ENCODE measurements at places on chromosomes 11 and 22.

DNA sequence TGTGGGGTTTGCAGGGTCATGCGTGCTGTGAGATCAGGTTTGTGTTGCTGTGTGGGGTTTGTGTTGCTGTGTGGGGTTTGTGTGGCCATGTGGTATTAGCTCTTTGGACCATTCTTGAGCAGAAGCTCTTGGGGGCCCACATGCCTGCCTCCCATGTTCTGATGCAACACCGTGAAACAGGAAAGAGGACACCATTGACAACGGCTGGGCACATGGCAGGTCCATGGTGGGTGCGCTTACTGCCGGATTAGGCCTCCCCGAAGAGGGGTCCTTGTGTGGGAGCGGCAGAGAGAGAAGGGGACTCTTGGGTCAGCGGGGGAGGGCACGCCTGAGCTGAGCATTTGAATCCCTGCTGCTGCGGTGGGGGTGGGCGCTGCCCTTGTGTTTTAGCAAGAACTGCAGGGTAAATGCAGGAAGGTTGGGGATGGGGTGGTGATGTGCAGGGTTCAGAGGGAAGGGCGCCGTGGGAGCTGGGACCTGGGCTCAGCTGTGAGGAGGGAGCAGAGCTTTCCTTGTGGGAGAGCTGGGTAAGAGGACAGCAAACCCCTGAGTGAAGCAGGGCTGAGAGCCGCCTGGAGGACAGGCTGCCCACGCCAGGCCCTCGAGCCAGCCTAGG lies 361.5 kb downstream of the TBC1D22A start:
- DNase-seq, result no peak
- H3K4me3 ChIP-seq, result no peak overlapping the region
- no peak overlapping the region for H3K27ac ChIP-seq
- no peaks in the 10 kb centered on the region for H3K27me3 ChIP-seq

- H3K4me3 ChIP-seq, result no peak within 1 kb of the TSS
- H3K36me3 ChIP-seq, result no peaks in the 10 kb centered on the region
- peaks cover 11% of the 10 kb centered on the region for H3K27me3 ChIP-seq
- H3K4me1 ChIP-seq, result no peaks in the 10 kb centered on the region
Observed at GRCh38 chr11:92224407-92225124, at the start of gene FAT3. TSS of gene FAT3 (plus strand) at chr11:92224818. CDS start at chr11:92352113, 127,295 bp downstream.

- H3K27ac ChIP-seq, result no peak overlapping the region
- H3K27me3 ChIP-seq, result no peaks in the 10 kb centered on the region
- H3K4me1 ChIP-seq, result peaks cover 20% of the 10 kb centered on the region
- H3K4me3 ChIP-seq, result no peak overlapping the region
- H3K36me3 ChIP-seq, result no peaks in the 10 kb centered on the region
- no peak for DNase-seq
Observed at GRCh38 chr22:44661070-44661469, 40.9 kb upstream of the PRR5 start.

GRCh38 chr11:32561835-32562234 lies 21.8 kb upstream of the EIF3M start:
- no peak for DNase-seq
- H3K4me1 ChIP-seq, result no peaks in the 10 kb centered on the region
- no peak overlapping the region for H3K4me3 ChIP-seq
- H3K27me3 ChIP-seq, result no peaks in the 10 kb centered on the region
- H3K27ac ChIP-seq, result no peak overlapping the region

GRCh38 chr22:41517172-41518047 lies 26.9 kb downstream of the POLR3H start:
- DNase-seq, result no peak
- no peak overlapping the region for H3K27ac ChIP-seq
- no peaks in the 10 kb centered on the region for H3K27me3 ChIP-seq
- peaks cover 45% of the 10 kb centered on the region for H3K36me3 ChIP-seq

- DNase-seq, result no peak
- no peaks in the 10 kb centered on the region for H3K36me3 ChIP-seq
- H3K4me1 ChIP-seq, result no peaks in the 10 kb centered on the region
- H3K27ac ChIP-seq, result no peak overlapping the region
Observed at GRCh38 chr11:83921447-83922192, 635.5 kb upstream of the CCDC90B start.

DNA sequence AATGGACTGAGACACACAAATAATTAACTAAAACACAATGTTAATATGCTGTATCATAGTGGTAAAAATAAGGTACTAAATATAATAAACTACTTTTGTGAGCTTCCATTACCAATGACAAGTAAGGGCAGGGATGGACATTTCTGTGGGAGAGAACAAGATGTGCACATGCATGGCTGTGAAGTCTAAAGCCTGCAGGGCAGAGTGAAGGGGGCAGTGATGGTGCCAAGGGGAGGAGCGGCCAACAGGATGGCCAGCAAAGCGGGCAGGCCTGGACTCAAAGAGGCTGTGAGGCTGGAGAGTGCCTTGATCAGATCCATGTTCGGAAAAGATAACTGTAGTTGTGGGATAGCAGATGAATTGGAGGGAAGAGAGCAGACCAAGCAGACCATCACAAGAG lies 12.5 kb downstream of the DESI1 start:
- peaks cover 4% of the 10 kb centered on the region for H3K36me3 ChIP-seq
- no peaks in the 10 kb centered on the region for H3K27me3 ChIP-seq
- H3K27ac ChIP-seq, result no peak overlapping the region
- no peak for DNase-seq

GRCh38 chr11:23206741-23207336 lies 346.6 kb upstream of the CCDC179 start:
- no peaks in the 10 kb centered on the region for H3K36me3 ChIP-seq
- no peak overlapping the region for H3K4me3 ChIP-seq
- H3K27me3 ChIP-seq, result no peaks in the 10 kb centered on the region

DNA sequence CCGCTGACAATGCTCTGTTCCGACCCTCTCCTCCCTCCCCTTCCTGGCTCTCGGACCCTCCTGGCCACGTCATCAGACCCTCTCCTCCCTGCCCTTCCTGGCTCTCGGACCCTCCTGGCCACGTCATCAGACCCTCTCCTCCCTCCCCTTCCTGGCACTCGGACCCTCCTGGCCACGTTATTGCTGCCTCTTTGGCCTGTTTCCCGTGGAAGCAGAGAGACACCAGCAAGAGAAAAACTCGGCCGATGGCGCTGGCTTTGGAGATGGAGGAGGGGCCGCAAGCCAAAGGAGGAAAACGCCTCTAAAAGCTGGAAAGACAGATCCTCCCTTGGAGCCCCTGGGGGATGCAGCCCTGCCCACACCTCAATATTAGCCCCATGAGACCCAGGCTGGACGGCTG lies 463.3 kb downstream of the BRD1 start:
- H3K36me3 ChIP-seq, result no peaks in the 10 kb centered on the region
- no peaks in the 10 kb centered on the region for H3K4me1 ChIP-seq
- H3K4me3 ChIP-seq, result no peak overlapping the region

- H3K36me3 ChIP-seq, result no peaks in the 10 kb centered on the region
- no peak overlapping the region for H3K4me3 ChIP-seq
- H3K27me3 ChIP-seq, result no peaks in the 10 kb centered on the region
- DNase-seq, result no peak
Observed at GRCh38 chr11:86091566-86091965, 22.7 kb upstream of the PICALM start.

DNA sequence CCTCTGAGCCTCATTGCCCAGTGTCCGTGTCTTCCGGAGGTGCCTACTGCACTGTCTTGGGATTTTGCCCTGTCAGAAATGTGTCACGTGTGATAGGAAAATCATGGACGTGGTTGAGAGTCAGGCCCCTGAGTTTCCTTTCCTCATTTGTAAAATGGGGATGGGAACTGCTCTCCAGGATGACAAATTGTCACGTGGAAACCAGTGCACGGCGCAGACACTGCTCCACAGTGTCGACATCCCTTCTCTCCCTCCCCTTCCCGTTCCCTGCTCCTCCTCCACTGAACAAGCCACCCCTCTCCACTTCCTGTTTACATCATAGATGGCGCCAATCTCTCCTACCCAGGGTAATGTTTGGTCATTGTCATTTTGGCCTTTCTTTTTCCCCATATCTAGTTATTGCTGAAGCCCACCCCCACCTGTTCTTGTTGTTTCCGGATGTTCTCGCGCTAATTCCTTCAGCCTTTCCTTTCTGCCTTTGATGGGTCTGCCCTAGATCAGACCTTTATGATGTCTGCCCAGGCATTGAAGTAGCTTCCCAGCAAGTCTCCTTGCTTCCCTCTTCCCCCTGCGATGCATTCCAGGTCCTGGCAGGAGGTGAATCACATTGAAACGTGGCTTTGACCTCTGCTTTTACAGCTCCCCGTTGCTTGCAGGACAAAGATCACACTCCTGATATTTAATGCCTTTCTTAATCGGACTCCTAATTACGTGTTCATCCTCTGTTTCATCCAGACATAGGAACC lies 91.8 kb downstream of the TBC1D22A start:
- no peaks in the 10 kb centered on the region for H3K4me1 ChIP-seq
- peaks cover 6% of the 10 kb centered on the region for H3K36me3 ChIP-seq
- H3K4me3 ChIP-seq, result no peak overlapping the region

- no peak overlapping the region for H3K4me3 ChIP-seq
- H3K27ac ChIP-seq, result no peak overlapping the region
- H3K27me3 ChIP-seq, result no peaks in the 10 kb centered on the region
- H3K36me3 ChIP-seq, result no peaks in the 10 kb centered on the region
Observed at GRCh38 chr11:122900587-122901202, 18.1 kb downstream of the JHY start.

DNA sequence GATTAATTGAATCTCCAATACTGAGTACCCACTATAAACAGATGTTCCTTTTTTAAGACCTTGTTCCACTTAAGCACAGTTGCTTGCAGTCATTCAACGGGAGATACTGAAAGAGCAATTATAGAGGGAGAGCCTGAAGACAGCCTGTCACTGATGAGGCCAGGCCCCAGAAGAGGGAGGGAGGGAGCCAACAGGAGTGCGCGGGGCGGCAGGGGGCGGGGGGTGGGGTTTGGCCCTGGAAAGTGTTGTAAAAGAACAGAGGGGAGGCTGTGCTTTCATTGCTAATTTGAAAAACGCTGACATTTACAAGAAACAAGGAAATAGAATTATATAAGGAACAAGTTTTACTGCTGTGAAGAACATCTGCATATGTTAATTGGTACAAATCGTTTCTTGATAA lies 53.1 kb downstream of the MAP6 start:
- H3K36me3 ChIP-seq, result no peaks in the 10 kb centered on the region
- no peaks in the 10 kb centered on the region for H3K27me3 ChIP-seq
- no peaks in the 10 kb centered on the region for H3K4me1 ChIP-seq
- H3K4me3 ChIP-seq, result no peak overlapping the region

DNA sequence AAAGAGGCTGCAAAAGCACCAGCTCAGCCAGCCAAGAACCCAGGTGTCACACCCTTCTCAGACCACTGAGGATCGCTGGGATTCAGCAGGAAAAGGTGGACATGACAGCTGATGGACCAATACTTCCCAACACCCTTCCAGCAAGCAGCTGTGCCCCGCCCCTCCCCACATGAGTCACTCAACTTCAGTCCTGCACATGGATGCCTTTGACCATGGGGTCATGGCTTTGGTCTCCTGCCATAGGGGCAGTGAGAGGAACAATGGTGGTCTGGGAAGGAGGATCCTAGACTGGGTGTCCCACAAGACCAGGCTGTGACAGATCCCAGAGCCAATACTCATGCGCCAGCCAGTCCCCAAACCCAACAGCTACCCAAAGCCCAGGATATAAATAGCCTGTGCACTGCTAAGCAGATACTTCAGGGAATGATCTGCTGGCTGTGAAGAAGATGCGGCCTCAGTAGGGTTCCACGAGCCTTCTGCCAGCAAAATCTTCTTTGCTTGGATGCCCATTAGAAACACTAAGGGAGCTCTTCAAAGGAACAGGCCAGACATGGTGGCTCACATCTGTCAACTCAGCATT lies 5.5 kb upstream of the RGL4 start:
- no peaks in the 10 kb centered on the region for H3K27me3 ChIP-seq
- no peaks in the 10 kb centered on the region for H3K4me1 ChIP-seq
- H3K36me3 ChIP-seq, result peaks cover 7% of the 10 kb centered on the region

GRCh38 chr22:43996170-43996980 lies 27.7 kb upstream of the PARVB start:
- peaks cover 21% of the 10 kb centered on the region for H3K36me3 ChIP-seq
- H3K4me3 ChIP-seq, result peak overlapping the region; percentile 63
- no peaks in the 10 kb centered on the region for H3K27me3 ChIP-seq
- H3K27ac ChIP-seq, result peak overlapping the region; percentile 67

DNA sequence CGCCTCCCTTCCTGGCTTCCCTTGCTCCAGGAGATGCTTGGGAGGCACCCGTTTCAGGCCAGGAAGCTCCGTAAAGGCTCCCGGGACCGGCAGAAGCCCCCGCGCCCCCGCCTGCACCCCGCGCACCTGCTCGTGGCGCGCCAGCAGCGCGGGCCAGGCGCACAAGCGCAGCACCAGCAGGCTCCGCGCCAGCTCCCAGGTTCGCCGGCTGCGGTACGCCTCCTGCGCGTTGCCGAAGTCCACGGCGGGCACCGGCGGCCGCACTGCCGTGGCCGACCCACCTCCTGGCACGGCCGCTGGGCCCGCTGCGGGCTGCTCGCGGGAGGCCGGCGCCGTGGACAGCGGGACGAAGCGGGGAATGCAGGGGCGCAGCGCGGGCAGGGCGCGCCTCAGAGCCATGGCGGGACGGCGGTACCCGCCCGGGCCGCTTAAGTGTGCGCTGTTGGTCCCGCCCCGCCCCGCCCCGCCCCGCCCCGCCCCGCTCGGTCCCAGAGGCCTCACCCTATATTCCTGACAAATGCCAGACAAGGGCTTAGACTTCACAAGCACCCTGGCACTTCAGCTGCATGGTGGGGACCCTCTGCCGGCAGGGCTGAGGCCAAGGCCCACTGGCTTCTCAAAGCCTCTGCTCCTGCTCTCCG lies at the start of gene PRODH:
Gene PRODH (minus strand): TSS at position 405 of the 641 bp plus-strand sequence. CDS start 6 bp downstream, at position 399.
- no peaks in the 10 kb centered on the region for H3K4me1 ChIP-seq
- no peak within 1 kb of the TSS for H3K4me3 ChIP-seq
- no peak within 1 kb of the TSS for H3K27ac ChIP-seq
- no peaks in the 10 kb centered on the region for H3K36me3 ChIP-seq

GRCh38 chr11:27699926-27700350 lies 317 bp downstream of the BDNF start:
- H3K27ac ChIP-seq, result no peak overlapping the region
- peaks cover 19% of the 10 kb centered on the region for H3K4me1 ChIP-seq
- no peak overlapping the region for H3K4me3 ChIP-seq
- H3K27me3 ChIP-seq, result peaks cover 30% of the 10 kb centered on the region
- DNase-seq, result no peak

DNA sequence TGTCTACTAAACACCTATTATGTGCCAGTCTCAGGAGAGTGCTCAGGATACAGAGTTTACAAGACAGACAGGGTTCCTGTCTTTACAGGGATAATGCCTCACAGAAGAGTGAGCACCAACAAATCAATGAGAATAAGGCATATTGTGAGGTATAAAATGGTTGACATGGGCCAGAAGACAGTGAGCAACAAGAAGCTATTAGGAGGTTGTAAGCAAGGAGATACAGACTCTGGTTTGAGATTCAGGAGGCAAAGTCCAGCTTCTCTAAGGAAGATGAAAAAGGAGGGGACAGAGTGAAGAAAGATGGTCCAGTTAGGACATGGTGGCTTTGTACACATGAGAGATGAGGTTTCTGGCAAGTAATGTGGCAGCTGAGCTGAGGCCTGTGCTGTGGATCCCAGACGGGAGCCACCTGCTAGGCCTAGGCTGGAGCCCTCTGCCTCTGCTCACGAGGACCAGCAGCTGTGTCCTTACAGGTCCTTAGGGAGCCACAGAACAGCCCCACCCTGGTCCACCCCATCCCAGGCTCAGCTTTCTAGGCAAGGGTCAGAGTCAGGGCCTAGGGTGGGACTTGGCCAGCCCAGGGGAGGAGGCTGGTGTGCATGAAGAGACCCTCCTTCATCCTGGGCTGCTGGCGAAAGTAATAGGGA lies 110.5 kb downstream of the ZNF280B start:
- no peak overlapping the region for H3K4me3 ChIP-seq
- H3K36me3 ChIP-seq, result no peaks in the 10 kb centered on the region
- DNase-seq, result no peak
- no peaks in the 10 kb centered on the region for H3K27me3 ChIP-seq
- H3K4me1 ChIP-seq, result no peaks in the 10 kb centered on the region

All from effector memory CD4-positive, alpha-beta T cell (primary cell).